ENCODE measurements at places on chromosomes 11 and 22.

DNA sequence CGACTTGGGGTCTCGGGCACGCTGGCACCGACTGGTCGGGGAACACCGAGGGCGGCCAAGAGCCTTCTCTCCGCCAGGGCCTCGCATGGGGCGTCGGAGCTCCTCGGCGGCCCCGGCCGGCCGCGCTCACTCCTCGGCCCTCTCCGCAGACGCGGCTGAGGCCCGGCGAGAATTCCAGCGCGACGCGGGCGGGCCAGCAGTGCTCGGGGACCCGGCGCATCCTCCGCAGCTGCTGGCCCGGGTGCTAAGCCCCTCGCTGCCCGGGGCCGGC, 5.6 kb downstream of the TBX1 start:
- no peak for DNase-seq

DNA sequence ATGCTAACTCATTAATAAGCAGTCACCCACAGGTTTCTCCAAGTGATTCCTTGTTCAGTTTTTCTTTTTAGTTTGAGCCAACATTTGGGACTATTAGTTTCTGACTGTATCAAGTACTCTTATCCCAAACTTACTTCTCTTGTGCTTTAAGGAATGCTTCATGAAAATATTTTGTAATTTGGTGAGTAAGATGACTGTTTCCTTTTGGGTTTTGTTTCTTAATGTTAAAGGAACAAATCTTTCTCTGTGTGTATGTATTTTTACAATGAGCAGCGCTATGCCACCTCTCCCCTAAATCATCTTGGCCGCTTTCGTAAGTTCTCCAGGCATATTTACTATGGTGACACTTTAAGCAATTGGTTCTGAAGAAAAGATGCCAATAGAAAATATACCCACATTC, 72.4 kb downstream of the LDLRAD3 start:
- no peak for DNase-seq

DNA sequence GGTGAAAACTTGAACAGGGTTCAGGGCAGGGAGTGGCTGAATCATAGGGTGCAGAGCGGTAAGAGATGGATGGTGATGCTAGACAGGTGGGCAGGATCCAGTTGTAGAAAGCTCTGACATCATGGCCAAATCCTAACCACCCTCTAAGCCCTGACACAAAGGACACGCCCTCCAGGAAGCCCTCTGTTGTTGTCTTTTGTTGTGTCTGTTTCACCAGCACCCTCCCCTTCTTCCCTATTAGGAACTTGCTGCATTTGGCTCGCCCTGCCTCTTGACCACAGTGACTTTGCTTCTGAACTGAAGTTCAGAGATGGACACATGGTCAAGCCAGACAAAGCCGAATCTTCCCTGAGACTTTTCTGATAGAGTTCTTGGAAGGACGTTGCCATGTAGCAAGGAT, 14.2 kb upstream of the APOL6 start:
- no peak for DNase-seq

- DNase-seq = no peak
These were observed 460.5 kb downstream of the BRD1 start for GRCh38 chr22:49367041-49367697.

GRCh38 chr22:22214819-22215329, 29.7 kb upstream of the VPREB1 start:
- DNase-seq = no peak

- DNase-seq = no peak
These were observed 65.2 kb downstream of the PDE2A start for GRCh38 chr11:72609045-72609444.

DNA sequence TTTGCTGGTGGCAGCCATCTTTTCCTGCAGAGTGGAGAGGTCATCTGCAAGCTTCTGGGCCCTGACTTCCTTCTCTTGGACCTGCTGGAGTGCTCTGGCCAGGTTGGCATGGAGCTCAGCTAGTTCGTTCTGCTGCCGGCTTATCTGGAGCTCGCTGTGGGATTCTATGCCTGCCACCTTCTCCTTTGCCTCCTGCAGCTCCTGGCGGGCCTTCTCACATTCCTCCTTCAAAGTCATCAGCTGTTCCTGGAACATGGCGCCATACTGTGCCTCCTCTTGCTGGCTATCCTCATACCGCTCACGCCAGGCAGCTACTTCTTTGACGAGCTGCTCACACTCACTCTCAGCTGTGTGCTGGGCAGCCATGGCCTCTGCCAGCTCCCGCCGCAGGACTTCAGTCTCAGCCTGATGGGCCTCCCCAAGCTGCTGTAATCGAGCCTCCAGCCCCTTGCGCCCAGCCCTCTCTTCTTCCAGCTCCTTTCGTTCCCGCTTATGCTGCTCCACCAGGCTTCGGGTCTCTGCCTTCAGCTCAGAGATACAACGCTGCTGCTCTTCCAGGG, 16.1 kb downstream of the IL18BP start:
- no peak for DNase-seq

GRCh38 chr11:9756461-9756860, 92.6 kb downstream of the SWAP70 start:
- no peak for DNase-seq

DNA sequence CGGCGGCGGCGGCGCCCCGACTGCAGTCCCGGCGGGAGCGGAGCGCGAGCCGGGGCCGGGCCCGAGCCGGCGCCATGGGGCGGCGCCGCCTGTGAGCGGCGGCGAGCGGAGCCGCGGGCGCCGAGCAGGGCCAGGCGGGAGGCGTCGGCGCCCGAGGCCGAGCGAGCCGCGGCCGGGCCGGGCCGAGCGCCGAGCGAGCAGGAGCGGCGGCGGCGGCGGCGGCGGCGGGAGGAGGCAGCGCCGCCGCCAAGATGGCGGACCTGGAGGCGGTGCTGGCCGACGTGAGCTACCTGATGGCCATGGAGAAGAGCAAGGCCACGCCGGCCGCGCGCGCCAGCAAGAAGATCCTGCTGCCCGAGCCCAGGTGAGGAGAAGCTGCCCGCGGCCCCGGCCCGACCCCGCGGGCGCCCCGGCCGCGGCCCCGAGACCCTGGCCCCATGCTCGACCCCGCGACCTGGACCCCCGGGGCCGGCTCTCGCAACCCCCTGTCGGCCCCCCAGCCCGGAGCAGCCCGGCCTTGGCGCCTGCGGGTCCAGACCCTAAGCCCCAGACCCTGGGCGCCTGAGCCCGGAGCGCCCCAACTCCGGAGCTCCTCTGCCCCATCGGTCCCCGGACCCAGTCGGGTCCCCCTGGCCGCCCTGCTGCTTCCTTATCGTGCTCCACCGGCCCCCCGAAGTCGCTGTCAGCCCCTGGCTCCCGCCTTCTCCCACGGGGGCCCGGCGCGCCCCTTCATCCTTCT, at the start of gene GRK2:
Gene GRK2, plus strand, starts transcription at position 25 of the 739 bp plus-strand sequence. Its CDS starts 227 bp downstream, at position 252.
- no peak for DNase-seq

- no peak for DNase-seq
These were observed 49.9 kb downstream of the ZNRF3 start for GRCh38 chr22:28933321-28933720.

GRCh38 chr11:5983443-5983842, 3.3 kb downstream of the OR52L1 start:
- no peak for DNase-seq

DNA sequence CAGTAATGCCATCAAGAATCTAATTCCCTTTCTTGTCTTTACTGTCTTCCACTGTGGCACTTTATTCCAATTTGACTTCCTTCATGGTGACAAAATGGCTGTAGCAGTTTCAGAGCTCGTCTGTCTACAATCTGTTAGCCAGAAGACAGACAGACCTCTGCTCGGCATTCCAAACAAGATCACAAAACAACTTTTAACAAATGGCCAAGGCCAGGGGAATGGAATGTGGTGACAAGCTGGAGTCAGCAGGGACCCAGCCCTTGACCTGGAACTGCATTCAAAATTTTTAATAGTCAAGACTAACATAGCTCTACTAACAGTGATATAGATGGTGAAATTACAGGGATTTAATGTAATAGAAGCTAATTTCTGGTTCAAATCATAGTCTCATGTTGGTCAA, 637.2 kb downstream of the ETS1 start:
- DNase-seq = no peak

DNA sequence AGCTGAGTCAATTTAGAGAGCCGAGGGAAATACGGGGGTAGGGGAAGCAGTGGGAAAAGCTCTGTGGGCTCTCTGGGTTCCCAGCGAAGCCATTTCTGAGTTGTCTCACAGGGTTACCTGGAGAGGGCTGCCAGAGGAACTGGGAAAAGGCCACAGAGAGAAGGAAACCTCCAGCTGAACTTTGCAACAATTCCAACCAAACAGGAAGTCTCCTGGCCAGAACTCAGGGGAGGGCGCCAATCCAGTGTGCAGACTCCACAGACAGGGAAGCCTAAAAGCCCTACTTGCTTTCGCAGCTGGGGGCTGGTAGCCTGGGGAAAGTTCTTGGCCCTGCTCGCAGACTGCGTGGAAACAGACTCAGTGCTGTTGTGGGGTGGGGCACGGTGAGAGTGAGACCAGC, 23.1 kb upstream of the GNAZ start:
- no peak for DNase-seq

DNA sequence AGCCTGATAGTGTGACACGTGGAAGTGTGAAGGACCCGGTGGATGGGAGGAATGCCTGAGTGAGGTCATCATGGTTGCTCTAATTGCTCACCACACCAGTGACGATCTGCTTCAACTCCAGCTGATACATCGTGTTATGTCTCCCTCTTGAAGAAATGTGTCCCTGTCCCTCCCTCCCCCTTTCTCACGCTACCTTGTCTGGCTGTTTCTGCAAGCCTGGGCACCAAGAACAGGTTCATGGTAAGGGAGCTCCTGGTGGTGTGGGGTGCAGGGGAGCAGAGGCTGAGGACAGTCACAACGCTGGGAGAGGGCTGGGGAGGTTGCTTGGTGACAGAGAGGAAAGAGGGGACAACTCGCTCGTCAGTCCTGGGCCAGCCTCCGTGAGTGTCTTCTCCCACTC, 413.4 kb downstream of the SOX6 start:
- DNase-seq = no peak

- no peak for DNase-seq
These were observed 35.0 kb downstream of the PPFIBP2 start for GRCh38 chr11:7548659-7549274.

- DNase-seq = no peak
These were observed 65.2 kb upstream of the LMO1 start for GRCh38 chr11:8328848-8329330.

DNA sequence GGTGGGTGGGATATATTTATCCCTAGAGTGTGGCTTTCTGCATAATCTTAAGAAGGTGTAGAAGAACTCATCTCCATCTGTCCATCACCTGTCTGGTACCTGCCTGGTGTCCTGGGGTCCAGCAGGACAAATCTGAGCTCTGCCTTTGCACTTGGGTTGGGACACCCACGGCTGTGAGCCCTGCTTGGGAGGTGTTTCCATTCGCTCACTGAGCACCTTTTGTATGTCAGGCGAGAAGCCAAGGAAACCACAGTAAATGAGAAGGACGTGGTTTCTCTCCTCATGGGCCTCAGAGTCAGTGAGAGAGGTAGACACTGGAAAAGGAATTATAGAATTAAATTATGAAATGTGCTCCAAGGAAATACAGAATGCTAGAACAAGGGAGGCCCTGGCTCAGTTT, 555.9 kb downstream of the MIAT start:
- no peak for DNase-seq

DNA sequence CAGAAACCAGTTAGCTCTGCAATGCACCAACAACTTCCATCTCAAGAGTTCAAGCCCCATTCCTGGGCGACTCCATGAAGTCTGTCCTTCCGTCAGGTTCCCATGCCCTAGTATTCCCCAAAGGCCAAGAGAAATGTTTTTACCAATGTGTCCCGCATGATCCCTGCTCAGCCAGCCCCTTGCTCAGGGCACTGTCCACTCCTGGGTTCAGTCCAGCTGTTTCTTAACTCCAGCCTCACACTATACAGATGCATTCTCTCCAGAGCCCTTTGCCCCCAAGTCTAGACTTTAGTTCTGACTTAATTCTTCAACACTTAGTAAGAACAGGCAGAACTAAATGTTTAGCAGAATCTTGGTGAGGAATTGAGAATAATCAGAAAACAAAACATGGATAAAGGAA, 497.5 kb downstream of the SOX6 start:
- no peak for DNase-seq

GRCh38 chr11:35906681-35907080, 37.2 kb upstream of the LDLRAD3 start:
- DNase-seq = no peak

- no peak for DNase-seq
These were observed 176.9 kb downstream of the MN1 start for GRCh38 chr22:27624705-27625104.

GRCh38 chr11:119389611-119390254, 8.2 kb upstream of the USP2 start:
- DNase-seq = no peak

DNA sequence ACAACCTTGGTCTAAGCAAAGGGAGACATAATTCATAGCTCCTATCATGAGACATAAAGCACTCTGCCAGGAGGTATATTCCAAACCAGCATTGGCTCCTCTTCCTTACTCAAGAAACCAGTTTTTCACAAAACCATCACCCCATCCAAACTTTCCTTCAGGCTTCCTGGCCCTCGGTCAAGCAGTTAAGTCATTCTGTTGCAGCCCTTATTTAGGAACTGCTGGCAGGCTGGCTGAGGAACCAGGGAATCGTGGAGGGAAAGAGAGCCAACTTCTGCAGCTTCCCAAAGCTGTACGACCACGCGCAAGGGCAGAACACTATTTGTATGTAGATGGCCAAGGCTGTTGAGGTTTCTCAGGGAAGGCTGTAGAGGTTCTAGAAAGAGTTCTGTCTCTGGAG, 680 bp downstream of the IFT46 start:
- no peak for DNase-seq
